Astrocyte (in vitro differentiated cells and primary cell): ENCODE measurements at places on chromosomes 12 and 14. TPM values are rescaled to one million over a fixed set of nuclear protein-coding genes. Genes with fewer than 3 reads are reported as not detected.

- H3K36me3 ChIP-seq: peaks cover 8% of the 10 kb centered on the region
- no peak overlapping the region for H3K27ac ChIP-seq
- no peaks in the 10 kb centered on the region for H3K4me1 ChIP-seq
- H3K27me3 ChIP-seq: no peaks in the 10 kb centered on the region
- H3K4me3 ChIP-seq: no peak overlapping the region
- DNase-seq: no peak
Observed at GRCh38 chr12:70571705-70572268, 65.4 kb downstream of the PTPRB start.

The CARMIL3 gene
- 0.34 and 0.38 TPM in 2 replicates for total RNA-seq

DNA sequence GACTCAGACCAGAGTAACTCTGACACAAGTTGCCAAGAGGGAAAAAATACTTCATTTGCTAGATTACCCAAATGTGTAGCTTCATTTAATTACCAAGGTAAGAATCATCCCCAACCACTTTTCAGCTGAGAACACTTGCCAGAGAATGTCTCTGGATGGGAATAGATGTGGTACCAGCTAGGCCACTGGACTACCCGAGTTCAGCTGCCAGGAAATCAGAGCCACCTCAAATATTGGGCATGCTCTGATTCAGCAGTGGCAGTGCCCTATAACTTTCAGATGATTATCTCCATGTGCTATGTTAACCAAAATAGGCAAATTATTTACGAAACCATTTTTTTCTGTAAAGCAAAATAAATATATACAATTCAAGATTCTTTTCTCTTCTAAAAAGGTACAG, 80.7 kb downstream of the SLC38A1 start:
- H3K27me3 ChIP-seq: no peaks in the 10 kb centered on the region
- peaks cover 6% of the 10 kb centered on the region for H3K4me1 ChIP-seq
- no peak for DNase-seq
- no peak overlapping the region for H3K4me3 ChIP-seq

- H3K27me3 ChIP-seq: peaks cover 13% of the 10 kb centered on the region
- no peaks in the 10 kb centered on the region for H3K4me1 ChIP-seq
- no peak overlapping the region for H3K27ac ChIP-seq
- H3K36me3 ChIP-seq: no peaks in the 10 kb centered on the region
Observed at GRCh38 chr12:2489275-2489674, 305.5 kb upstream of the FKBP4 start.

DNA sequence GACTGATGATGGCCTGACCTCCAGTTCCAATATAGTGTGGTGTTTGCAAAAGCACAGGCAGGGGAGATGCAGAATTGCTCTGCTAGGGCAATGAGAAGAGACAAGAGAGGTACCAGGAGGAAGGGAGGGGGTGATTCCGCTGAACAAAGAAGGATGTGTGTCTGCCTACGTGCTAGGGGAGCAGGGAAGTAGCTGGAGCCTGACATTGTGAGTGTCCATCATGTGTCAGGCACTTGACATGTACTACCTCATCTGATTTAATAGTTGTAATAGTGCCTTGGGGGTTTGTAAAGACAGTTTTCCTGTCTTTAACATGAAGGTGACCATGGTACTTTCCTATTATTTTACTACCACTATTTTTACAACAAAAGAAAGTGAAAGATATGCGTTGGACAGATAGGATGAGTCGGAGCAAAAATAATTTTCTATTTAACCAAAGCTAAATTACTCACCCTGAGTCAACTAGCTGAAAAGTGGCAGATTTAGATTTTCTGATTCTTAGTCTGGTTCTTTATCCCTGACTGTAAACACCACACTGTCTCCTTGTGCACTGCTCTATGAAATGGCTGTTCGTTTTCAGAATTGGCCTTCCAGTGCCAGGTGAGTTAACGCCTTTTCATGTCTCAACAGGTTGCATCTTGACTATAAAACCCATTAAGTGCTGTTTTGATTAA, 33.7 kb upstream of the TEAD4 start:
- H3K27ac ChIP-seq: no peak overlapping the region
- H3K36me3 ChIP-seq: peaks cover 9% of the 10 kb centered on the region
- H3K4me3 ChIP-seq: no peak overlapping the region
- H3K27me3 ChIP-seq: no peaks in the 10 kb centered on the region

GRCh38 chr12:55663391-55663790, 26.7 kb downstream of the OR10P1 start:
- no peak overlapping the region for H3K27ac ChIP-seq
- peaks cover 4% of the 10 kb centered on the region for H3K27me3 ChIP-seq
- no peaks in the 10 kb centered on the region for H3K4me1 ChIP-seq

The GPR84 gene
- not detected in 2 replicates for total RNA-seq

GRCh38 chr14:23623962-23624361, 12.2 kb upstream of the DHRS2 start:
- no peak overlapping the region for H3K27ac ChIP-seq
- no peak overlapping the region for H3K4me3 ChIP-seq
- no peak for DNase-seq
- H3K36me3 ChIP-seq: no peaks in the 10 kb centered on the region
- no peaks in the 10 kb centered on the region for H3K4me1 ChIP-seq

DNA sequence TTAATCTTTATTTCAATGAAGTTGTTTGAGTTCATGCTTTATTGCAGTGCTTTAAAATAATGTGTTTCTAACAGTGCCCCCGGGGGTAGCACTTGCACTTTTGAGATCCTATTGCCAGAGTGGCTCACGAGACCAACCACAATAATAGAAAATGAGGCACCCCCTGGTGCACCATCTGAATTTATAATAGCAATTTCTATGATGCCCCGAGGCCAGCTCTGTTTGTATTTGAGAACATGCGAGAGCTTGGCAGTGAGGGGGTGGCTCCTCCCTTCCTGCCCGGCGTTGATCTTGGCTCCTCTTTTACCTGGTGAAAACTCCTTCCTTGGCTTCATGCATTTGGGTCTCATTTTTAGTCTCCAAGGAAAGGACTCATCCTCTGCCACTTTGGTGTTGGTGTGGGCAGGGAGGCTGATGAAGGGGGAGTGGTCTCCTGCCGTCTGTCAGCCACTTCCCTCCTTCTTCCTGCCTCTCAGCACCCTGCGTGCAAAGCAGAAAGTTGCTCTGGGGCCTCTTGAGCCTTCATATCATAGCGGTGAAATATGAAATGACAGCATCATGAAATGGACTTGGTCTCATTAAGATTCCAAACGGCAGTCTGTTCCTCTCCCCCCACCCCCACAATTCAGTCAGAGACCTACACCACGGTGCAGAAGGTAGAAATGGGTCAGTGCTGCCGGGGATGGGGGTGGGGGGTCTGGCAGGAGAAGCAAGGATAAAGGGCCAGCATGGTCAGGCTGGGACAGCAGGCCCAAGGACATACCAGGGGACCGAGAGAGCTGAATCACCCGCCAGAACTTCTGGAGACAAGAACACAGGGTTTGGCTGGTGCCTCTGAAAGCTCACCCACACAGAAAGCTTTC, 17.7 kb upstream of the NRXN3 start:
- H3K4me3 ChIP-seq: no peak overlapping the region
- no peaks in the 10 kb centered on the region for H3K36me3 ChIP-seq
- no peaks in the 10 kb centered on the region for H3K27me3 ChIP-seq
- H3K27ac ChIP-seq: no peak overlapping the region
- no peak for DNase-seq

DNA sequence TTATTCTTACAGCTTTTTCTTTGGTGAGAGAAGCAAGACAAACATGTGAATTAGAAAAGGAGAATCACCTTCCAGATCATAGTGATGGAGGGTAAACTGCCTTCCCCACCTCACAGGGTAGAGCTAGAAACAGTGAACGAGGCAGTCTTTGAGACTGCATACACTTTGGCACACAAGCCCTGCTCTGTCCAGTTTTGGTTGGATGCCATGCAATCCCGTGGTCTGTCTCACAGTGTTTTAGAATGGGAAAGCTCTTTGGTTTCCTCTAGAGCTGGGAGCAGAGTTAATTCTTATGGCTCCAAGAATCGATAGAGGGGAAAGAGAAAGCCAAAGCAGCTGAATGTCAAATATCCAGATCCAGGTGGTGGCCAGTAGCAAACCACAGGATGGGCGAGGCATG, 21.9 kb downstream of the TDP1 start:
- H3K27ac ChIP-seq: no peak overlapping the region
- no peaks in the 10 kb centered on the region for H3K27me3 ChIP-seq
- peaks cover 60% of the 10 kb centered on the region for H3K36me3 ChIP-seq
- no peak for DNase-seq
- H3K4me1 ChIP-seq: no peaks in the 10 kb centered on the region

DNA sequence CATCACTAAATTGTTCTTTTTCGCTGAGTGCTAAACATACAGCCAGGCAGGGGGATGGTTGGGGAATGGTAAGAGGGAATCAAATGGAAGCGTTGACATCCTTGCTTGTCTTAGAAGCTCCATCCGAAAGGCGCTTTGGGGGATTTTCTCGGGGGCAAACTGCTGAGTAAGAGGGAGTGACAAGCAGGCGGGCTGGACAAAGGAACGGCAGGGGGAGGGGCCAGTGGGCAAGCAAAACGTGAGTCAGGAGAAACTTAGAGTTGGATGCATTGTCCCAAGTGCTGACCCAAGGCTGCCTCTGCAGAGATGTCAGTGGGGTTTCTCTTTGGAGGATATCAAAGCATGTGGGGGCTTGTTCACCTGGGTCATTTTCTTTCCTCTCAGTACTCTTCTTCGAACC, 480.5 kb downstream of the VRK1 start:
- H3K36me3 ChIP-seq: no peaks in the 10 kb centered on the region
- no peak overlapping the region for H3K27ac ChIP-seq
- H3K27me3 ChIP-seq: peaks cover 18% of the 10 kb centered on the region
- DNase-seq: no peak

GRCh38 chr14:105694961-105695360, 168.6 kb downstream of the TMEM121 start:
- no peak overlapping the region for H3K27ac ChIP-seq
- H3K27me3 ChIP-seq: no peaks in the 10 kb centered on the region
- no peak overlapping the region for H3K4me3 ChIP-seq
- DNase-seq: no peak

The SSPN gene
- total RNA-seq: 6.3 and 11.2 TPM in 2 replicates

DNA sequence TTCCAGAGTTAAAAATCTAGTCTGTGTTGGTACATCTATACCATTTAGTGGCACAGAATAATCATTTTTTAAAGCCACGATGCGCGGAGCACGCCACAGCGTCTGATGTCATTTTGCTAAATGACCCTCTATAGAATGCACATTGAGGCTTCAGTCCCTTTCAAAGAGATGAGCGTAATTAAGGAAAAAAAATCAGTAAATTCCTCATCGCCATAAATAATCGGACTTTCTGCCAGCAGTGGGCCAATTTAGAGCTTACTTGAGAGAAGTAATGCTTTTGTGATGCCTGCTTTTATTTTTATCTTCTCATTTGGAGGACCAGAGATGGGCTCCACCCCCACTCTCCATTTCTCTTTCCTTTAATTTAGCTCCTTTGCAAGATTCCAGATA, 4.0 kb downstream of the ASCL1 start:
- DNase-seq: no peak
- H3K27me3 ChIP-seq: peaks cover 74% of the 10 kb centered on the region
- no peaks in the 10 kb centered on the region for H3K36me3 ChIP-seq

The RNF212B gene
- total RNA-seq: not detected in 2 replicates

The PNMA1 gene
- total RNA-seq: 67.4 and 74.3 TPM in 2 replicates

The RERG gene
- total RNA-seq: 0.14 TPM in 1 of 2 replicates, not detected in the other

DNA sequence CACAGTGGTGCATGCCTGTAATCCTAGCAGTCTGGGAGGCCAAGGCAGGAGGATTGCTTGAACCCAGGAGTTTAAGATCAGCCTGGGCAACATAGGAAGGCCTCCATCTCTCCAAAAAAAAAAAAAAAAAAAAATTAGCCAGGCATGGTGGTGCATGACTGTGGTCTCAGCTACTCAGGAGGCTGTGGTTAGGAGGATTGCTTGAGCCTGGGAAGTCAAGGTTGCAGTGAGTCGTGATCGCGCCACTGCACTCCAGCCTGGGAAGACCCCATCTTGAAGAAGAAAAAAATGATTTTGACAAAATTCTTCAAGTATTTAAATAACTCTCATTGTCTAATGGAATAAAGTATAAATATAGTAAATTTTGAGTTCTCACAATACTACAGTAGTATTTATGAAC, 219.2 kb upstream of the SSTR1 start:
- no peaks in the 10 kb centered on the region for H3K27me3 ChIP-seq
- no peaks in the 10 kb centered on the region for H3K4me1 ChIP-seq
- H3K36me3 ChIP-seq: no peaks in the 10 kb centered on the region
- no peak overlapping the region for H3K27ac ChIP-seq

DNA sequence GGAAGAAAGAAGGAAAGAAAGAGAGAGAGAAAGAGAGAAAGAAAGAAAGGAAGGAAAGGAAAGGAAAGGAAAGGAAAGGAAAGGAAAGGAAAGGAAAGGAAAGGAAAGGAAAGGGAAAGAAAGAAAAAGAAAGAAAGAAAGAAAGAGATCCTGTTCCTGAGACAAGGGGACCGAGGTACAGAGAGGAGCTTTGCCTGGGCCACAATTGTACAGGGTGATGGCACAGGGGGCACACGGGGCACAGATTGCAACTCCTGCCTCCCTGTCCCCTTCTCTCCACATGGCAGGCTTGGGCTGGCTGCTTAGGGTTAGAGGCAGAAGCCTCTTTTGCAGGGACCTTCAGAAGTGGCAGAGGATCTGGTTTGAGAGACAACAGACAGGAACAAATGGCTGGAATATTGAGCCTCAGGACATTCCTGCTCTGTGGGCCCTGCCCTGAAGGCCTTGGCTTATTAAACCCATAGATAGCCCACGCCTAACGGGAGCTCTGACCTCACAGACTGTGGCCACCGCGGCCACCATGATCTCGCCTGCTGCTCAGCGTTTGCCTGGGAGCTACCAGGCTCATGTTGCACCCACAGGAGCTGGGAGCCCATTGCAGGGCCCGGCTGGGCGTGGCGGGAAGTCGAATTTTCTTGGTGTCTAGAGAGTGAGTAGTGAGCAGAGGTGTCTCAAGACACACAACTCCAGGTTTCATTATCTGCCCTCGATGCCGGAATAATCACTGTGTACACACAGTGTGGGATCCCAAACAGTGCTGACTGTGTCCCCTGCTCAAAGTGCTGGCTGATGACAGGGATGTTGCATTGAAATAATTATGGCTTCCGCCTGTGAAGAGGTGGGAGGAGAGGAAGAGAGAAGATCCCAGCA, 147.9 kb upstream of the NCOR2 start:
- peaks cover 20% of the 10 kb centered on the region for H3K4me1 ChIP-seq
- H3K27ac ChIP-seq: no peak overlapping the region

GRCh38 chr14:50901361-50901760, 29.5 kb downstream of the ABHD12B start:
- H3K27me3 ChIP-seq: no peaks in the 10 kb centered on the region
- no peaks in the 10 kb centered on the region for H3K4me1 ChIP-seq
- DNase-seq: no peak
- no peak overlapping the region for H3K27ac ChIP-seq
- H3K4me3 ChIP-seq: no peak overlapping the region

DNA sequence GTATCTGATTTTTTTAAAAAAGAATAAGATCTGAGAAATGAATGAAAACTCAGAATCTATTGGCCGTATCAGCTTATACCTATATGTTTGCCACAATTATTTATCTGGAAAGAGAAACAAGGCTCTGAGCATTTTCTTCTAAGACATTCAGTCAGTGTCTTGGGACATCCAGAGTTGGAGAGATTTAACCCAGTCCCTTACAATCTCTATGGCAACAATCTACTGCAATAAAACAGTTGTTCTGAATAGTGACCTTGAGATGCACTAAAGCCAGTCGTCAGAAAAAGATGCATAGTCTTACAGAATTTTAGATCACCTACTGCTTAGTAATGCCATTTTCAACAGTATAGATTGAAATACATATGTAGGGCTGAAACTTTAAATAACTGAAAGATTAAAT, 52.0 kb upstream of the SOCS2 start:
- DNase-seq: no peak
- H3K27ac ChIP-seq: no peak overlapping the region
- H3K36me3 ChIP-seq: no peaks in the 10 kb centered on the region
- H3K4me3 ChIP-seq: no peak overlapping the region
- peaks cover 7% of the 10 kb centered on the region for H3K4me1 ChIP-seq

- DNase-seq: no peak
- no peaks in the 10 kb centered on the region for H3K27me3 ChIP-seq
- no peaks in the 10 kb centered on the region for H3K36me3 ChIP-seq
Observed at GRCh38 chr14:28944605-28945004, 178.0 kb downstream of the FOXG1 start.

The NR1H4 gene
- not detected in 2 replicates for total RNA-seq

The INHBE gene
- 24.6 and 37.5 TPM in 2 replicates for total RNA-seq
